ENCODE measurements at places on chromosomes 4 and X.

GRCh38 chr4:135185256-135185655, 983.7 kb upstream of the PABPC4L start:
- DNase-seq: no peak

DNA sequence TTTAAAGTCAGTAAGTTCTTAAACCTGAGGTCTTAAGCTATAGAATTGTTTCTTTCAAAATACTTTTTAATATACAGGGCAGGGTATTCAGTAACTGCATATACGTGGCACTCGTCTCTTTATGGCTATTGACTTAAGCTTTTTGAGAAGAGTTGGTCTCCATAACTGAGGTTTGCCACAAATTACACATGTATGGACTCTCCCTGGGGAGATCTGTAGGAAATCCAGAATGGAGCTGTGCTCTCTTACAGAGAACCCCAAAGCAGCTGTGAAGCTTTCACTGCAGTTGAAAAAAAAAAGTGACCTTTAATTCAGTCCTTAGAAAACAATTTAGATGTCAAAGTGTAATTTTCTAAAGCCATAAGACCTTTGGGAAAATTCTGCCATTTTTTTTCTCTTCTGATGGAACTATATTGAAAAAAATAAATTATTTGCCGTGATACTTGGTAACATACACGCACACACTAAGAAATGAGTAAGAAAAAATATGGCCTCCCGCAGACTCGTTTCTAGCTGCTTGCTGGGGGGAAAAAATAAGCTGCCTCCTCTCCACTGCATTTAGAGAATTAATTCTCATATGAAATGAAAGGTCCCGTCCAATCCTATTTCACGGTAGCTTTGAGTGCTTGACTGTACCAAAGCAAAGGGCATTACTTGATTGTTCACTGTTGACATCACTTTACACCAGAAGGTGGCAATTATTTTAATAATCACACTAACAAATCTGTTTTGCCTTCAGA, 159.4 kb upstream of the TENM3 start:
- no peak for DNase-seq

GRCh38 chr4:1026115-1026514, 14.7 kb downstream of the FGFRL1 start:
- peak; percentile 47 for DNase-seq

- no peak for DNase-seq
Observed at GRCh38 chr4:41609851-41610250, 71.9 kb downstream of the LIMCH1 start.

DNA sequence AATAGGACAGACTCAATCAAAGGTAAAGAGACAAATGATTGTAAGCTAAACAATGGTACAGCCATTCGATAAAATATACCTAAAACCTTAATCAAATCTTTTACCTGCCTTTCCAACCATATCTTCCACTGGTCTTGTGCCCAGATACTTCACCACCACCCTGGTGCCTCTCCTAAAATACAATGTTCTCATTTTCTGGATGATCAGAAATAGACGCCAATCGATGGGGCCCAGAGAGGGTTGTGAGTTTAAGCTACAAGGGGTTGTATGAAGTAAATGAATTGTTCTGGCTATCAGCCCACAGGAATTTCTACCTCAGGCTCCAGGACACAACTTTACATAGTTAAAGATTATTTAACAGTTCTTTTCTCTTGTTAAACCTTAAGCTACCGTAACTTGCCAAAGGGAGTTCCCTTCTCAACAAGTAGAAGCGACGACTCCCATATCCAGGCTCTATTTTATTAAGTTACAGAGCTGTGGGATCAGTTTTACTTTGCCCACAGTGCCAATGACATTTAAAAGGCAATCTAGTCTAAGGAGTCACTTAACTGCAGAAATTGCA, 99.1 kb downstream of the CHRNA9 start:
- no peak for DNase-seq

- DNase-seq: no peak
Observed at GRCh38 chr4:76458297-76458696, 23.3 kb downstream of the SHROOM3 start.

DNA sequence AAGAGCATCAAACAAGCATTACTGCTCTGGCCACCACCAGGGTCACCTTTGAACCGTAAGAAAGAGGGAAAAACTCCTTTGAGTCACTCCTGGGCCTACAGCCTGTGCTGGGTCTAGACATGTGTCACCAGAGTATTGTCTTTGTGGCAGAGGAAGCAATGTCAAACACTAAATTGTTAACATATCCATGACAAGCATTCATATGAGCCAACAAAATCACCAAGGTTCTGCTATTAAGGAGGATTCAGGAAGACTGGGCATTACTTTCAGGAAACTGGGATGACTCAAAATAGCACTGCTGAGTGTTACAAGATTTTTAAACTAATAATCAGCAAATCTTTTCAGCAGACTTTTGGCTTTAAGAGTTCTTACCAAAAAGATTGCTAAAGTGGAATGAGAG, 28.1 kb downstream of the LGI2 start:
- no peak for DNase-seq

DNA sequence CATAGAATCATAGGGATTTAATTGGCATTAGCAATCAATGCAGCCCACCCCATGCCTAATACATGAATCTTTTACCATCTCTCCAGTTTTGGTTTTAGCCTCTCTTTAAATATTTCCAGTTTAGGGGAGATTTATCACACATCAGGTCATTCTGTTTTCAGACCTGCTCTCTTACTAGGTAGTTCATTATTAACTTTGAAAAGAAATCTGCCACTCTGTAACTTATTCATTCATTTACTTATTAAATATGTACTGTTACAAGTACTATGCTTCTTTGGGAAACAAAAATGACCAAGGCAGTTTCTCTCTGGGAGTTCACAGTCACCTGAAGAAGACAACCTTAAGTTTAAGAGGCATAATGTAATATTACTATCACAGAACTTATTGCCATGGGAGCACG, 62.1 kb downstream of the USO1 start:
- no peak for DNase-seq

- no peak for DNase-seq
Observed at GRCh38 chrX:19907794-19908193, 20.4 kb upstream of the SH3KBP1 start.

DNA sequence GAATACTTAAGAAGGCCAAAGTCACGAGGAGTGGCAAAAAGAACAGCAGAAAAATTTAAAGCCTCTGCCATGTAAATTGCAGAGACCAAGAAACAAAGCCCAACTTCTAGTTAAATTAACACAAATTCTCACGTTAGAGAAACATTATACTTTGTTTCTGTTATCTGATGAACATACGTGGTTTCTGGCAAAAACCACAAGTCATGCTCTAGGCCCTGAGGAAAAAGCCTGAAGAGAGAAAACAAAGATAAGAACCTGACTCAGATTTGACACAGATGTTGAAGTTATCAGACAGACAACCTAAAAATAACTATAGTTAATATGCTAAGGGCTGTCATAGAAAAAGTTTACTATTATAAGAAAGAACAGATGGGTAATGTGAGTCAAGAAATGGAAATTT, 149.1 kb upstream of the PCDH10 start:
- no peak for DNase-seq

GRCh38 chr4:123893011-123893981, 496.7 kb downstream of the SPRY1 start:
- DNase-seq: no peak

DNA sequence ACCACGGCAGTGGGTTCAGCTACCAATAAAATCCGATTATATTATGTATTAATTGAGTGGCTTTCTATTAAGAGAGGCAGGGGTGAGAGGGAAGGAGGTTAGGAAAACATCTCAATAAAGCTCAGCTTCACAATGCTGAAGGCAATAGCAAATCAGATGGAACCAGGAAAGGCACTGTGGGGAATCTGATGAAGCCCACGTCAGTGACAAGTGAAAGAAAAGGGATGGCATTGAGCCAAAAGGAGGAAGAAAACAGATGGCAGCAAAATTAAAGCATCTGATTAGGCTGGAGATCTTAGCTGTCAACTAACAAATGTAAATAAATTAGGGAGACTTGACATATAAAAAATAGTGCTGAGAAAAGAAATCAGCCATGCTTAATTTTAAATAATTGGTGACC, 180.9 kb downstream of the RASL11B start:
- DNase-seq: no peak

DNA sequence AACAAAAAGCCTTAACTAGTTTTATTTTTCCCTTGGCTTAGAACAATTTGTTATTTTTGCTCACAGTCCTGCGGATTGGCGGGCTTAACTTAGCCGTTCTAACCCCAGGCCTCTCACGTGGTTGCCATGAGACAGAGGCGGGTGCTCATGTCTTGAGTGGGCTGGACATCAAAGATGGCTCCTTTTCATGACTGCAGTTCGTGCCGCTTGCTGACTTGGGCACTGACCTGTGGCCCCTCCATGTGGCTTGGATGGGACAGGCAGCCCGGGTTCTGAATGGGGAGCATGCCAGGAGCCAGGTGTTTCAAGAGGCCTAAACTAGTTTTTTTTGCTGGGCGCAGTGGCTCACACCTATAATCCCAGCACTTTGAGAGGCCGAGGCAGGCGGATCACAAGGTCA, 40.7 kb downstream of the CDS1 start:
- no peak for DNase-seq

DNA sequence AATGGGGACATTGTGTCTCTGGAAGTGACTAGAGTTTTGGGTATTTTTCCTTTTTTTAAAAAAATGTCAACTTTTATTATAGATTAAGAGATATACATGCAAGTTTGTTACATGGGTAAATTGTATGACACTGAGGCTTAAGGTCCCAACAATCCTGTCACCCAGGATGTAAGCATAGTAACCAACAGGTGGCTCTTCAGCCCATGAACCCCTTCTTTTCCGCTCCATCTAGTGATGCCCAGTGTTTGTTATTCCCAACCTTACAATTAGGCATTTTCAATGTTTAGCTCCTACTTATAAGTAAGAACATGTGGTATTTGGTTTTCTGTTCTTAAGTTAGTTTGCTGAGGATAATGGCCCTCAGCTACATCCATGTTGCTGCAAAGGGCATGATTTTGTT, 102.7 kb downstream of the GRID2 start:
- DNase-seq: no peak

DNA sequence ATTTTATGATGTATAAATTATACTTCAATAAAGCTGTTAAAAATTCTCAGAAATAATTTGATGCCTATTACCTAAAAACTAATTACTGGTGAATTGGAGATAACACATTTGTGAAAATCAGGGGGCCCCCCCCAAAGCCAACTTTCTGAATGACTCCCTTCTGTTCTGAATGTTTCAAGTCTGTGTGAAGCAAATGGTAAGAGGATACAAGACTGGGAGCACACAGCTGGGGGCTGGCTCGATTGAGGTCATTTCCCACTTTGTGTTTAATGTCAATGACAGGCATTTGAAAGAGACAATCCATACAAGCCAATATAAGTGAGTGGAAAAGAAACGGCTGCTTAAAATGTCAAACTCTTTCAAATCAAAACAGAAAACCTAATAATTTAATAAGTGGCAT, 155.8 kb downstream of the SH2D1A start:
- DNase-seq: no peak

DNA sequence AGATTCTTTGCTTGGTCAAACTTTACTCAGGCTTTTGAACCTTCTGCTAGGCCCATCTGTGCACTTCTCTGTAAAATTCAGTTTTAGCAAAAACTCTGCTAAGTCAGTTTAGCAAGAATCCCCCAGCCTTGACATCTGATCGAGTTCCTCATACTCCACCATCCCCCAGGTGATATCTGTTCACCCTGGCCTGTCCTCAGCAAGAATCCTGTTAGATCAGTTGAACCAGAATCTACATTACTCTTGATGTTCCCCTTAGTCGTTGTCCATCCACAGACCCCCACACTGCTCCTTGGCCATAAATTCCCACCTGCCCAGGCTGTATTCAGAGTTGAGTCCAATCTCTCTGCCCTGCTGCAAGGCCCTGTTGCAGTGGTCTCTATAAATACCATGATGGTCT, 162.6 kb downstream of the ZNF674 start:
- no peak for DNase-seq

- no peak for DNase-seq
Observed at GRCh38 chrX:25020905-25021449, 5.2 kb upstream of the ARX start.
